Skeletal muscle cell (primary cell): ENCODE measurements at places on chromosomes 5 and 9.
A peak's percentile ranks its signal among the peaks of the same experiment; 100 is the strongest.

DNA sequence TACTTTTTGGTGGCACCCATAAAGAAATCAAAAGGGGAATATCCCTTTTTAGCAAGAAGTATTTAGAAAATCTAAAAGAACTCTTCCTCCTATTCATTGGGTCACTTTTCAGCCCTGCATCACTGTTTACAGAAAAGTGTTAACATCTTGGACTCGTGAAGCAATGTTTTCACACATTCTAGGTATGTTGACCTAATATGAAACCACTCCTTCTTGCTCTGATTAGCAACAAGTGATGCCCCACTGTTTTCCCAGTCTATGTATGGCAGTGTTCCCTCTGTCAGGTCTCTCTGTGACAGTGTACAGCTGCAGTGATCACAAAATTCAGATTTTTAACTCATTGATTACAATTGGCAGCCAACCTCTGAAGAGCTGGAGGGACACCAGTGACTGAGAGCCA is 148.2 kb upstream of the SLC12A2 start:
- DNase-seq, result no peak

DNA sequence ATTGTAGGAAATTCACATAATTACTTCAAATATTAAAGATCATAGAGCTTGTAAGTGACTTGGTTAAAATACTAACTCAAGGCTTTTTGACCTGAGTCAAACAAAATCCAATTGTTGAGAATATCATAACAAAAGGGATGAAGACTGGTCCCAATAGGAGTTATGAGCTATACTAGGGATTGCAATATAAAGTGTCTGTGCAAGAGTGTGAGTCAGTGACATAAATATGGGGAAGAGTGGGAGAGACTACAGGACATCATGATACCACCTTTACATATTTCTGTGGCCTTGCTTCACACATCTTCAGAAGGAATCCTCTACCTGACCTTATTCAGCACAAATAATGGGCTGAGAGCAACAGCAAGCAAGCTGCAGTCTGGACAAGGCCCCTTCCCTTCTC is 180.9 kb upstream of the SLC24A2 start:
- peak; percentile 41 for DNase-seq

- no peak for DNase-seq
Observed at GRCh38 chr5:122730456-122730855, 44.4 kb upstream of the SNX2 start.

GRCh38 chr5:161333194-161333880 is 213.2 kb downstream of the GABRB2 start:
- DNase-seq, result no peak

GRCh38 chr5:50808406-50808805 is 142.0 kb downstream of the PARP8 start:
- DNase-seq, result no peak

GRCh38 chr5:112870966-112871365 is 9.9 kb downstream of the SRP19 start:
- no peak for DNase-seq

GRCh38 chr9:589723-590122 is 251.8 kb upstream of the DMRT1 start:
- DNase-seq, result peak; percentile 3

DNA sequence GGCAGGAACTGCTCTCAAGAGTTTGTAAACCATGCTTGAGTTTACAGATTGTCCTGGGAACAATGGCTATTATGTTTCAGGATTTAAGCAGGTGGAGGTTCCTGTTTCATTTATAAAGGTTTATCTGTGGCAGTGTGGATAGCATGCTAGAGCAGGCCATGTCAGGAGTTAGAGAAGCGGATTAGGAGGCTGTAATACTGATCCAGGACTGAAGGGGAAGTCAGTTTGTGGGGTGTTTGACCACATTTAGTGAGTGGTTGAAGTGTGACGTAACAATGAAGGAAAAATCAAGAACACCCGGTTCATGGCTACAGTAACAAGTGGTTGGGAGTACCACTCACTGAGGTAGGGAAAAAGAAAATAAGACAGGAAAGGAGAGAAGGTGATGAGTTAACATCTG is 299.0 kb downstream of the TLR4 start:
- DNase-seq, result no peak

GRCh38 chr5:172858990-172859811 is 25.1 kb downstream of the ERGIC1 start:
- no peak for DNase-seq

DNA sequence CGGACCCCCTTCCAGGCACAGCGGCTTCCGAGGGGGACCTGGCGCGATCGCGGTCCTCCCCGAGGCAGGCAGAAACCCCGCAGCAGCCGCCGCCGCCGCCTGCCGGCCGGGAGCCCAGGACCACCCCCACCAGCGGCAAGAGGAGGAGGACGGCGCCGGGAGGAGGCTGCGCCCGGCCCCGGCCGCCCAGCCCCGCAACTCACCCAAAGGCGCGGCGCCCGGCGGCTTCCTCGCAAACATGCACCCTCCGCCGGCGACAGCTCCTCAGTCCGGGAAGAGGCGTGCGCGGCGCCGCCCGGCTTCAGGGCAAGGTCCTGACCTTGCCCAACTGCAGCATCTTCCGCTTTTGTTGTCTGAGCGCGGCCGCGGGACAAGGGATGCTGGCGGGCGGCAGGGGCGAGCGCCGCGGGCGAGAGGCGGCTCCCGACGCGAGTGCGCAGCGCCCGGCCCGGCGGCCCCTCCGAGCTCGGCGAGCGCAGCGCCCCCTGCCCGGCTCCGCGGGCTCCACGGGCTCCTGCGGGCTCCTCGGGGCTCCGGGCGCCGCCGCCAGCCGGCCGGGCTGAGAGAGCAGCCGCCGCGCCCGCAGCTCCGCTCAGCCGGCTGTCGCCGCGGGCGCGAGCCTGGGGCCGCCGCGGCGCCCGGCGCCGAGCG is 507 bp downstream of the CTNND2 start:
- DNase-seq, result no peak

GRCh38 chr9:93110311-93110855 is 14.4 kb downstream of the CARD19 start:
- DNase-seq, result no peak

DNA sequence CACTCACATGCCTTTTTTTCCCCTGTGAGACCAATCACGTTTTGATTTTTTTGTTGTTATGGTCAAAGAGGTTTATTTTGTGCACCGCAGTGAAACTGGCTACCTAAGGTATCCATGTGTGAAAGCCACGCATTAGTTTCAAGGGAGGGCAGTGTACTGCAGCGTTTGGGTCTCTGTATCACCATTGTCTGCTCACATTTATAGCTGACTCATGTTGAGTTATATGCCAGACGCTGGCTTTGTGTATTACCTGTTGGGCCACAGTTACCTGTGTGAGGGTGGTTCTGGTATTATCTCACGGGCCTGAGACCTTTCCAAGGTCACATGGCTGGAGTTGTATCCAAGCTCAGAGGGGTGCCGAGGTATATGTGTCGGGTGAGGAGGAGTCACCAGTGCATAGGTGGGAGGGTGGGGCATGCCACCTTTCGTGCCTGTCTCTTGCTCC is 75.8 kb downstream of the ARHGAP26 start:
- DNase-seq, result no peak

GRCh38 chr9:70573308-70573707 is 158.9 kb upstream of the KLF9 start:
- no peak for DNase-seq

GRCh38 chr5:123844873-123845272 is 332.9 kb downstream of the CSNK1G3 start:
- DNase-seq, result no peak

DNA sequence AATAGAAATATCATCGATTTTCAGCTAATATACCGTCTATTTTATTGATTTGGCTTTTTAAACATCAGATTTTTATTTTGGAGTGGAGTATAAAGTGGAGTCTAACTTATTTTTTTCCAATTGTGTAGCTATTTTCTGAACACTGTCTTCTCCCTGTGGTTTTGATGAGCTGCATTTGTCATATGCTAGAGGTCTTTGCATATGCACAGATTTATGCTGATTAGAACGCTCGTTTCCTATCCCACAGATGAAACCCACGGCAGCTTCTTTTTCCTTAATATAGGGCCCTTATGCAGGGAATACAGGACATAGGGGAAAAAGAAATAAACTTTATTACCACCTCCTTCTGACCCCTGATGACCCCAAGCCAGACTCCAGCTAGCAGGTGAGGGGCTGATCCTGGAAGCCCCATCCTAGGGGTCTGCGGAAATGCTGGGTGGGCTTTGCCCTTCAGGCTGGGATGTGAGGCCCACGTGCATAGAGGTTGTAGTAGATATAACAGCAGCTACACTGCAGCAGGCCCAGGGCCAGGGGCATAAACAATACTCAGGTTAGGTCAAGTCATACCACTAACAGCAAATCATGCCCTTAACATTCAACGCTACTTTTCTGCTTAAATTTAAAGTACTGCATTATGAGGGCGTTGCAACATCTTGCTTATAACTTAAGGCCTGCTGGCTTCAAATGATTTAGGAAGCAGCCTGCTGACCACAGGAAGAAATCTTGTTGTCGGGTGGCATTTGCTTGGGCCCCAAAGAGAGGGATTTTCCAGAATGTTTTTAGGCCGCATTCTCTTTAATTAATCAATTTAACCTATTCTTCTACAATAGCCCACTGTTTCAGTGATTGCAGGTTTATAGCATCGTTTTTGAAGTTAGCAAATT is 28.5 kb downstream of the MVB12B start:
- DNase-seq, result no peak

DNA sequence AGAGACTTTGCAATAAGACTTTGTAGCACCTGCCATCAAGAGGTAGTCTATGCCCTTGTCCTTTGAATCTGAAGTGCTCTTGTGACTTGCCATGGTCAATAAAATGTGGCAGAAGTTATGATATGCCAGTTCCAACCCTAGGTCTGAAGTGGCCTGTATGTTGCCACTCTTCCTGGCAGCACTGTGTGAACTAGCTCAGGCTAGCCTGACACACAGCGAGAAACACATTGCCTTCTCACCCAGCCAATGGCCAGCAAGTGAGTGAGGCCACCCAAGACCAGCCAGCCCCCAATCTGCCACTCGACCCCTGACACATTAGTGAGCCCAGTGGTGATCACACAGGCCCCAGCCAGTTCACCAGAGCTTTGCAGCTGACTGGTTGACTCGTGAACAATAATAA is 52.7 kb upstream of the OSMR start:
- no peak for DNase-seq

GRCh38 chr5:174425964-174426290 is 298.5 kb upstream of the MSX2 start:
- no peak for DNase-seq

DNA sequence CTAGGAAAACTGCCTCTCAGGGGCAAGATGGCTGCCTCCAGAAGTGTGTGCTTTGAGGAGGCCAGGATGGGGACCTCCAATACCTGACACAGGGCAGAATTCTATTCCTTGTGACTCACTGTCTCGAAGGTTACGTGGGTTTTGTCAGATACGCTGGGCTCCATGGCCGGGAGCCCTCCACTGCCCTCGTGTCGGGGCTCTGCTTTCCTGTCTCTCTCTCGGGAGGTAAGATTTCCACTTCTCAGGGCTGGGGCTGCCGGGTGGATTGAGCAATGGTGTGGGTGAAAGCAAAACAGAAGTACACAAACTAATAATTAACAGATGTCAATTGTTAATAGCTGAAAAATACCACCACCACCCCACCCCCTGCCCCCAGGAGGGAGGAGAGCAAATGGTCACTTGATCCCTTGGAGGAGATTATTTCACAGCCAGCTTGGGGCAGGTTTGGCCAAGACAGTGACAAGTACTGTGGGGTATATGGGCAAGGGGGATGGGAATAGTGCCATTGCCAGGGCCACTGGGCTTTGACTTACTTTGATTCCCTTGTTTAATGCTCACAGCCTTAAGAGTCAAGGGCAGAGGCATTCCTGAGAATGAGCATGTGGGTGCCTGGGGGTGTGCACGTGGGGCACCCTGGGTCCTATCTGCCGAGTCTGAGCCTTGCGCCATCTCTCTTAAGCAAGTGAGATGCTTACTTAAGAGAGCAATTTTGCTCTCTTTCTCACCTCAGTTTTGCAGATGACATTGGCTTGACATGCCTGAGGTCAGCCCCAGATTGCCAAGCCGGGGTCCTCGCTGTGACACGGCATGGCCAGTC is 28.8 kb upstream of the DAB2IP start:
- DNase-seq, result no peak

DNA sequence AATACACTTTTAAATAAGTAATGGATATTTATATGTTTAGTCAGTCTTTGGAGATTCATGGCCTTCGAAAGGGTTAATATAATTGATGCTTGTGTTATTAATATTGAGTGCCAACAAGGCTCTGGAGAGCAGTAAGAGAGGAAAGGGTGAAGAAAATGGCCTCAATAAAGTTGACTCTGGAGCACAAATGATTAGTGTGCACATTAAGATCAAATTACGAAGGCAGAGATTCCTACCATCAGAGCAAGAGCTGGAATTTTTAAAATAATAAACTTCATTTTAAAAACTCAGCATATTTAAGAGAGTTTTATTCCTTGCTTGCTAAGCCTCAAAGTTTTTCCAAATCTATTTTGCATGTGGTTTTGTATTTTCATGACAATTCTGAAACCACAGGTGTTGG is 14.8 kb downstream of the SLC44A1 start:
- no peak for DNase-seq

- no peak for DNase-seq
Observed at GRCh38 chr9:114017741-114018715, 60.1 kb downstream of the AMBP start.

- no peak for DNase-seq
Observed at GRCh38 chr9:137326445-137327065, 24.5 kb upstream of the NRARP start.

DNA sequence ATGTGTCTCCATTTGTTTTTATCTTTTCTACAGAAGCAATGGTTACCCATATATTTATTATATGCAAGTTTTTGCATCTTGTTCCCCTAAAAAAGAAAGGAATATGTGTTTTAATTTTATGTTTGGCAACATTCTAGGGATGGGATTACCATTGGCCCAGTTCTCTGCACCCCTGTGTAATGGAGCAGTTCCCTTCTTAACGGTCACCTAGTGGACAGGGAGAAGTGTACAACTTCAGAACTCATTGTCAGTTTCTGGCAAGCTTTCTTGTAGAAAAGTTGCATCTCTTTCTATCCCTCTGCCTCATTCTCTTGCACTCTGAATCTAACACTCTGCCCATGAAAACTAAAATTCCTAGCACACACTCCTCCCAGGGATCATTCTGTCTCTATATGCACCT is 78.2 kb downstream of the DOCK8 start:
- DNase-seq, result no peak

DNA sequence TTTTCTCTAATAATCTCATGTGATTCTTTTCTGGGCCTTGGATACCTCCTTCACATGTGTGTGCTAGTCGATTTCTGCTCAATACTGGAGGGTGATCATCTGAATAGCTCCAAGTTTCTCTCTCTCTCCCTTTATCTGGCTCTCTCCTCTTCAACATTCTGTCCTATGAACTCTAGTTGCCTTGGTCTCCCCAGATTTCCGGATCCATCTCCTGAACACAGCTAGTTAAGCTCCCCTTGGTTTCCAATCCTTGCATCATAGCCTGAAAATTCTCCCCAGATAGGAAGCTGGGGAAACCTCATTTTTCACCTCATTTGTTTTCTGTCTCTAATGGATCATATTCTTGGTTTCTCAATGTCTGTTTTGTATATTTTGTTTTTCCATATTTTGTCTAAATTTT is 832.3 kb downstream of the MTRR start:
- DNase-seq, result no peak

- DNase-seq, result no peak
Observed at GRCh38 chr5:73726606-73727231, 100.7 kb downstream of the ARHGEF28 start.
